Umbilical cord (tissue), 2 donors: ENCODE measurements at places on chromosomes 6 and 20. TPM values are rescaled to one million over a fixed set of nuclear protein-coding genes. Genes with fewer than 3 reads are reported as not detected.

DNA sequence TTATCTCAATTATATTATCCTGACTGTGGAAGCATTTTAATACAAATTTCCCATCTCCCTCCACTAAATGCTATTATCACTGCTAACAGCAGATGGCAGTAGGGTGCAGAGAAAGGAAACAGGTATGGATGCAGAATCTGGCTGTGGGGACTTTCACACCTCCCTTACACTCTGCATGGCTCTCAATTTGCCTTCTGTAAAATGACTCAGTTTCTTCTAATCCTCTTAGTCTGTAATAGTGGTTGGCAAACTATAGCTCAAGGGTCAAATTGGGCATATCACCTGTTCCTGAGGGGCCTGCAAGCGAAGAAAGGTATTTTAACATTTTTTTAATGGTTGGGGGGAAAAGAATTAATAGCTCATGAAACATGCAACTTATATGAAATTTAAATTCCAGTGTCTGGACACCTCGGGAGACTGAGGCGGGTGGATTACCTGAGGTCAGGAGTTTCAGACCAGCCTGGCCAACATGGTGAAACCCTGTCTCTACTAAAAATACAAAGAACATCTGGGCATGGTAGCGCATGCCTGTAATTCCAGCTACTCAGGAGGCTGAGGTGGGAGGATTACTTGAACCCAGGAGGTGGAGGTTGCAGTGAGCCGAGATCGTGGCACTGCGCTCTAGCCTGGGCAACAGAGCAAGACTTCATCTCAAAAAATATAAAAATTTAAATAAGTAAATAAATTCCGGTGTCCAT is 83.5 kb downstream of the ZMYND8 start:
- DNase-seq: peak; percentile 75

The CDSN gene
- total RNA-seq: 2.4 TPM

The DHX16 gene
- total RNA-seq: 19.5 TPM

GRCh38 chr20:2738331-2739041 is 45.9 kb downstream of the EBF4 start:
- DNase-seq: no peak

GRCh38 chr6:93964321-93964720 is 545.0 kb upstream of the EPHA7 start:
- DNase-seq: no peak

DNA sequence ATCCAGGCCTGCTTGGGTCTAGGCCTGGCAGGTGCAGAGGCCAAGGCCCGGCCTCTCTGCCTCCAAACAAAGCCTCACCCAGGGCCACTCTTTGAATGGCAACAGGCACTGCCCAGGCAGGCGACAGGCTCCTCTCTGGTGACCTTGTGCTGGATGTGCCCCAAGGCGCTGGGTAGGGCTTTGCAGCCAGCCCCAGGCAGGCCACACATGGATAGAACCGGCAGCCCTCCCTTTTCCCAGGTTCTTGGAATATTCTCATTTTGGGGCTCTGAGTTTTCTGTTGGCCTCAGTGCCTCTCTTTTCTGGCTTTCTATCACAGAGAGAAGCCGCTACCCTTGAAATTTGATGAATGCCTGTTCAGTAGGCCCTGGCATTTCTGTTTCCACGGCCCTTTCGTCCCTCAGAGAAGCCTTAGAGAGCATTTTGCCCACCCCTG is 18.9 kb downstream of the PKIG start:
- no peak for DNase-seq

DNA sequence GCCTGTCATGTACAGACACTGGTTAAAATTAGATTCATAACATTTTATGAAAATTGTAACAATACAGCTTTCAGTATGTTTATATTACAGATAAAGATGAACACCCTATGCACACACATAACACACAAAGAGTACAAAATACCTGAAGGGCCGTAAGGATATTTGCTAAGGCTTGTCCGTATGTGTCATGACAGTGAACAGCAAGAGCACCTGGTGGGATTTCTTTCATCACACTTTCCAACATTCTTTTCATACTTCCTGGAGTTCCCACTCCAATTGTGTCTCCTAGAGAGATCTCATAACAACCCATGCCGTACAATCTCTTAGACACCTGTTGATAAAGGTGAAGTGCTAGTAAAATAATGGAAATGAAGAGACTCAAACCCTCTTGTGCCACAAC is 83.7 kb downstream of the HMGCLL1 start:
- no peak for DNase-seq

DNA sequence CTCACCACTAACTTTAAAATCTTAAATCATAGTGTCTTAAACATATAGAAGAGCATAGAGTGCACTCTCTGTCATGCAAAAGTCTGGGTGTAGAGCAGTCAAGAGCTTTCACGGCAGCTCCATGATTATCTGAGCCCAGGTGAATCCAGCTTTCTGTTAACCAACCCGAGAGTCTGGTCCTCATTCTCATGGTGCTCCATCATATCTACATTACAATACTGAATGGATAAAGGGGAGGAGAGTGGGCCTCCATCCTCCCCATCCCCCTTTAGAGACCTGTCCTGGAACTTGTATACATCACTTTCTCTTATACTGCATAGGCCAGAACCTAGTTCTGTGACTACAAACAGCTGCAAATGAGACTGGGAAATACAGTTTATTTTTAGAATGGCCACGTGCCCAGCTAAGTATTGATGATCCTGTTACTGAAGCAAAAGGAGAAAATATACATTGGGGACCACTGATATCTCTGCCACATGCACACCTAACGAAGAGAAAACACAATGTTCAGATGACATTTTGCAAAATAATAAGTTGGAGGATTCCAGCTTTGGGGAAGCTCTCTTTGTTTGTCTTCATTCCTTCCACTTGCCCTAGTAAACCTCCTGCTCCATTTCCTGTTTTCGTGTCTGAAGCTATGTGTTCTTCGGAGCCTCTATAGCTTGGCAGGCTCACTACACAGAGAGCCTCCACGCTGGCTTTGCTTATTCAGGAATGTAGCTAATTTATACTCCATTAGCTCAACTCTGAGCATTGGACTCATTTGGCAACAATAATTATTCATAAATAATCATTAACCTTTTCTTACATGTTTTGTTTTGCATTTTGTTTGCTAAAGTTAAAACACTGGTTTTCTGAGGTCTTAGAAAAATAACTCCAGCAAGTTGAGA is 110.1 kb downstream of the IYD start:
- DNase-seq: peak; percentile 5

DNA sequence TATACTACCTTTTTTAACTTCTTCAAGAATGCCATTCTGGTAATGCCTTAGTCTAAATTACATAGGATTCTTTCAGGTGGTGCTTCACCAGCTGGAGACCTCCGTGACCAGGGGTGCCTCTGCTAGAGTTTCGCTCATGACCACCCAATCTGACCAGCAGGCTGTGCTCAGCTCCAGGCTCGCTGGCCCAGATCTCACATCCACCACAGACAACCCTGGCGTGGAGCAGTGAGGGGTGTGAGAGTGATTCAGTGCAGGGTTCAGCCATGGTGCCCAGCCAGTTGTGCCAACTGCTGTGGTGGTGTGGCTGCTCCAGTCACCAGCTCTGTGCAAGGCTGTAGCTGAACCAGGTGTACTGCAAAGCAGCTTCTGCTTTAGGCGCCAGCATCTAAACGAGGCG is 198.6 kb downstream of the MMUT start:
- no peak for DNase-seq

- DNase-seq: no peak
Measured at GRCh38 chr6:94859924-94860323, 717.4 kb upstream of the MANEA start.
